ENCODE measurements at places on chromosomes 6 and 20.

DNA sequence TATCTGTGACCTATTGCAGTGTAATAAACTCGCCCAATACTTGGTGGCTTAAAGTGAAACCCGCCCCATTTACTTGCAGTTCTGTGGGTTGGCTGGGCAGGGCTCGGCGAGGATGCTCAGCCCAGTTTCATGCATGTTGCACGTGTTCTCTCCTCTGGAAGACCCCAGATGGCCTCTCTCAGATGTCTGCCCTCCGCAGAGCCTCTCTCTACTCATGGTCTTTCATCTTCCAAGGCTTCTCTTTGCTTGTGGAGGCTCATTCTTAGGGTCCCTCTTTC is 251.4 kb downstream of the SOD2 start:
- no peak for DNase-seq

DNA sequence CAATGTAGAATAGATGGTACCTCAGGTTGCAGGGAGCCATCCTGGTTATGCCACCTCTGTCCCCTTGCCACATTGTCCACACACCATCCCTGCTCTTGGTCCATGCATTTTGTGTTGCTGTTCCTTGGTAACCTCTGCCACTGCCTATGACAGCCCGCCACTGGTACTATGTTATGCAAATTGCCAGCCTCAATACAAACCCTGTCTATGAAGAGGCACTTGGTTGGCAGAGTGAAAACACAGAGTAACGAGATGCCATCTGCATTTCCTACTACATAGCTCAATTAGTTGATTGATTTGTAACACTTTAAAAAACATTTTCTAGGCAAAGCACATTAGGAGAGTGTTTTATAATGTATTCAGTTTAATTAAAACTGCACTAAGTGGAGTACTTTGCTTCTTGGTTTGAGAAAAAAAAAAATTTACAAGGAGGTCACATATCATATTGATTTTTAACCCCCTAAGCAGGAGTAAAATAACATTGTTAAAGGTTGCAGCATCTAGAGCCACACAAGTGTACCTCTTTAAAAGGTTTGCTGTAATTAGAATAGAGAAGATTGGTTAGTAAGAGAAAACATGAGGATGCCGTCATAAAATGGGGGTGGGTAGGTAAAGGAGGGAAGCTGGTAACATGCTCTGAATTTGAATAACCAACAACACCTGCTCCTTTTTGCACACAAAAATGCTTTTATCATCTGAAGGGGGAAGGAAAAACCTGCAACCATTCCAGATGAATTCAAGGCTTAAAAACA is 817.1 kb downstream of the KIF16B start:
- DNase-seq, result no peak

DNA sequence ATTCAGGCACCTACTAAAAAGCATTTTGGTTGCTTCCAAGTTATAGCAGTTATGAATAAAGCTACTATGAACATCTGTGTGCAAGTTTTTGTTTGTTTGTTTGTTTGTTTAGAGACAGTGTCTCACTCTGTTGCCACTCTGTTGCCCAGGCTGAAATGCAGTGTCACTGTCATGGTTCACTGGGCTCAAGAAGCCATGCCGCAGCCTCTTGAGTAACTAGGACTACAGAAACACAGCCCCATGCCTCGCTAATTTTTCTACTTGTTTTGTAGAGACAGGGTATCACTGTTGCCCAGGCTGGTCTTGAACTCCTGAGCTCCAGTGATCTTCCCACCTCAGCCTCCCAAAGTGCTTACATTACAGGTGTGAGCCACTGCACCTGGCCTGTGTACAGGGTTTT is 795.9 kb downstream of the EPHA7 start:
- DNase-seq, result no peak

GRCh38 chr6:5278565-5279120 is 17.3 kb downstream of the FARS2 start:
- DNase-seq, result no peak
